ENCODE measurements at places on chromosomes 6 and 20.

- no peak for DNase-seq
These were observed 92.7 kb upstream of the TCF21 start for GRCh38 chr6:133796235-133796634.

DNA sequence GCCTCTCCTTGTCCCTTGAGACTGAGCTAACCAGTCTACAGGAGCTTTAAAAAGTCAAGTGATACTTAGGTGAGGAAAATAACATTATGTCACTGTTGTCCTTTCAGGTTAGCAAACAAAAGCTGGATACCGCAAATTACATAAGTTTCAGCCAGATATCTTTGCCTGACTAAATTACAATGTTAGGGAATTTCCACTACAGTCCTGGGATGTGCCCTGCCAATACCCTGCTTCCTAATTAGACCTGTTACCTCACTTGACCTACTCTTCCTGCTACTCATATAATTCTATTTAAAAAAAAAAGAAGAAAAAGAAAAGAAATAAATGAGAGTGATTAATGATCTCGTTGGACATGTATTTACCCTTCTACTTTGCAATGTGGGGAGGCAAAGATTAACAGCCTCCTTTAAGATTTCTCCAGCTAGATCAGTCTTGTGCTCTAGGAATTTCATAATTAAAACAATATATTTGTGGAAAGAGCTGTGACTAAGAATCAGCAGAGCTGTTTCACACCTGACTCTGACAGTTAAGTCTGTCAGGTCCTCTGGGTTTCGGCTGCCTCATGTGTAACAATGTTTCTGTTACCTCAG lies 318.9 kb downstream of the HDGFL1 start:
- DNase-seq: no peak

DNA sequence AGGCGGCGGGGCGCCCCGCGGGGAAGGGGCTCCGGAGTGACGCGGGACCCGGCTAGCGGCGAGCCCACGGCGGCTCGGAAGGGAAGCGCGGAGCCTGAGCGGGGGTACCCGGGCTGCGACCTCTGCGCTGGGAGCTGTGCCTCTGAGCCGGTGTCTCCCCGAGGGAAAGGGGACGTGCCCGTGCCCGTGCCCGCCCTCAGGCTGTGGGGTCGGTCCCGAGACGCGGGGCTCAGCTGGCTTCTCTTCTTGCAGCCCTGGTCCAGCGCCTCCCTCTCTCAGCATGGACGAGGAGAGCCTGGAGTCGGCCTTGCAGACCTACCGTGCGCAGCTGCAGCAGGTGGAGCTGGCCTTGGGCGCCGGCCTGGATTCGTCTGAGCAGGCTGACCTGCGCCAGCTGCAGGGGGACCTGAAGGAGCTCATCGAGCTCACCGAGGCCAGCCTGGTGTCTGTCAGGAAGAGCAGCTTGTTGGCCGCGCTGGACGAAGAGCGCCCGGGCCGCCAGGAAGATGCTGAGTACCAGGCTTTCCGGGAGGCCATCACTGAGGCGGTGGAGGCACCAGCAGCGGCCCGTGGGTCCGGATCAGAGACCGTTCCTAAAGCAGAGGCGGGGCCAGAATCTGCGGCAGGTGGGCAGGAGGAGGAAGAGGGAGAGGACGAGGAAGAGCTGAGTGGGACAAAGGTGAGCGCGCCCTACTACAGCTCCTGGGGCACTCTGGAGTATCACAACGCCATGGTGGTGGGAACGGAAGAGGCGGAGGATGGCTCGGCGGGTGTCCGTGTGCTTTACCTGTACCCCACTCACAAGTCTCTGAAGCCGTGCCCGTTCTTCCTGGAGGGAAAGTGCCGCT lies 686 bp downstream of the ZGPAT start:
- DNase-seq: no peak

- DNase-seq: no peak
These were observed 48.9 kb downstream of the RNASET2 start for GRCh38 chr6:166907373-166907841.

GRCh38 chr6:47419621-47420020 lies 58.0 kb upstream of the CD2AP start:
- no peak for DNase-seq

GRCh38 chr6:11473008-11473740 lies 64.4 kb upstream of the TMEM170B start:
- DNase-seq: no peak

DNA sequence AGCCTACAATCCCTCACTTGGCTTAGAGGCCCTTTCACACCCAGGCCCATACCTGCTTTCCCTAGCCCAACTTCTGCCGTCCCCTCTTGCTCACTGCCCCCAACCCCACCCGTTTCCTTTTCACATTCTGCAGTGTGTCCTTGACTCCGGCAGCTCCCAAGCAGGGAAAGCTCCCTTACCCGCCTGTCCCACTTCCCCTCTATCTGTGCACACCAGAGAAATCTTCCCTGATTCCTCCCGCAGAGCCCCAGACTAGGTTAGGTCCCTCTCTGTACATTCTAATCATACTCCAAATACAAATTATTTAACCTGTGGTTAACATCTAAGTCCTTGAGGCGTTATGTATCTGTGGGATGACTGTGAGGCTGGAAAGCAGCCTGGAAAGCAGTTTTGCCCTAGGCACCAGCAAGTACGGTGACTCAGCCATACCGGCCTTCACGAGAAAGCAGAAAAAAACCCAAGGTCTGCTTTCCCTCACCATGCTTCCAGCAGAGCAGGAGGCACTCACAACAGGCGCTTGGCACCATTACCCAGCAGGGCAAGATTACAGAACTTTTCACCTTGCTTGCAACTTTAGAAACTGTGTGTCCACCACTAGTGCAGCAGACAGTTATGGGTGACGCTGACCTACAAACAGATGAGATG lies 22.3 kb downstream of the ELOVL5 start:
- no peak for DNase-seq

DNA sequence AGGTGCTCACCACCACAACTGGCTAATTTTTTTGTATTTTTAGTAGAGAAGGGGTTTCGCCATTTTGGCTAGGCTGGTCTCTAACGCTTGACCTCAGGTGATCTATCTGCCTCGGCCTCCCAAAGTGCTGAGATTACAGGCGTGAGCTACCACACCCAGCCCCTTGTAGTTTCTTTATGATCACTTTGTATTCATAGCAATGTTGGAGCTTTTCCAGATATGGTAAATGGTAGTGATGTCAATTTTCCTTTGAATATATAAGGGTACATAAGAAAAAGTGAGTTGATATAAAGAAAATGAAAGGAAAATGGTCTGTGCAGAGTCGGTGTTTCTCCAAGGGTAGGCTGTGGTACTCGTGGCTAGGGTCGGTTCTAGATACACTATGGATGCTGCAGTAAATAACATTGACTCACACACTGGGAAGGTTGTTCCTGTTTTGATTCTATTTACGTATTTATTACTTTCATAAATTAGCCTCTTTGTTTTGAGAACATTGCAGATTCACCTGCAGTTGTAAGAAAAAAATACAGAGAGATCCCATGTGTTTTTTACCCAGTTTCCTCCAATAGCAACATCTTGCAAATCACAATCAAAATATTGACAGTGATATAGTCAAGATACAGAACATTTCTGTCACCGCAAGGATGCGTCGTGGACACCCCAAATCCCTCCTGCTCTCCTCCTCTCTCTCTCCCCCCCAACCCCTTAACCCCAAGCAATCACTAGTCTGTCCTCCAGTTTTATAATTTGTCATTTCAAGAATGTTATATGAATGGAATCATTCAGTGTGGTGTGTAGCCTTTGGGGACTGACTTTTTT lies 2.5 kb downstream of the ZNF831 start:
- no peak for DNase-seq

- no peak for DNase-seq
These were observed 679.7 kb upstream of the EPHA7 start for GRCh38 chr6:94099072-94099471.

DNA sequence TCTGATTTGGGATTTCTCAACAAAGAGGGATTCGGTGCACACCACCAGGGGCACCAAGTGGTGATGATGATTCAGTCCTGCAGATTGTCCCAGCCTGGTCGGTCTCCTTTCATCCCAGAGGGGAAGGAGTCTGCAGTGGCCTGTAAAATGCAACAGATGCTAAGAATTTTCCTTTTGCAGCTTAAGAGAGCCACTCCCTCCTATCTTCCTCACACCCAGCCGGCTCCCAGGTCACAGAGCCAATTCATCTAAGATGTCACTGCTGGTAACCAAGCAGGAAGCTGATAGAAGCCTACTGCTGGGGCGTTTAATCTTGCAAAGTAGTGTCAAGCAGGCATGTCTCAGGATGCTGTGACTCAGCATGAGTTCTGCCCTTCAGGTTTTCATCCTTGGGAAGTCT lies 203.8 kb upstream of the LRFN2 start:
- no peak for DNase-seq

DNA sequence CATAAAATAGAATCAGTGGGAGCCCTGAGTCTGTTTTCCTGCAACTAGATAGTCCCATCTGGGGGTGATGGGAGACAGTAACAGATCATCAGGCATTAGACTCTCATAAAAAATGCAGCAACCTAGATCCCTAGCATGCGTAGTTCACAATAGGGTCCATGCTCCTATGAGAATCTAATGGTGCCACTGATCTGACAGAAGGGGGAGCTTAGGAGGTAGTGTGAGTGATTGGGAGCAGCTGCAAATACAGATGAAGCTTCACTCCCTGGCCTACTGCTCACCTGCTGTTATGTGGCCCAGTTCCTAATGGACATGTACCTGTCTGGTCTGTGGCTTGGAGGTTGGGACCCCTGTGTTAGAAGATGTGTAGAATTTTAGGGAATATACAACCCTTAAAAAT lies 904.5 kb upstream of the EPHA7 start:
- no peak for DNase-seq

DNA sequence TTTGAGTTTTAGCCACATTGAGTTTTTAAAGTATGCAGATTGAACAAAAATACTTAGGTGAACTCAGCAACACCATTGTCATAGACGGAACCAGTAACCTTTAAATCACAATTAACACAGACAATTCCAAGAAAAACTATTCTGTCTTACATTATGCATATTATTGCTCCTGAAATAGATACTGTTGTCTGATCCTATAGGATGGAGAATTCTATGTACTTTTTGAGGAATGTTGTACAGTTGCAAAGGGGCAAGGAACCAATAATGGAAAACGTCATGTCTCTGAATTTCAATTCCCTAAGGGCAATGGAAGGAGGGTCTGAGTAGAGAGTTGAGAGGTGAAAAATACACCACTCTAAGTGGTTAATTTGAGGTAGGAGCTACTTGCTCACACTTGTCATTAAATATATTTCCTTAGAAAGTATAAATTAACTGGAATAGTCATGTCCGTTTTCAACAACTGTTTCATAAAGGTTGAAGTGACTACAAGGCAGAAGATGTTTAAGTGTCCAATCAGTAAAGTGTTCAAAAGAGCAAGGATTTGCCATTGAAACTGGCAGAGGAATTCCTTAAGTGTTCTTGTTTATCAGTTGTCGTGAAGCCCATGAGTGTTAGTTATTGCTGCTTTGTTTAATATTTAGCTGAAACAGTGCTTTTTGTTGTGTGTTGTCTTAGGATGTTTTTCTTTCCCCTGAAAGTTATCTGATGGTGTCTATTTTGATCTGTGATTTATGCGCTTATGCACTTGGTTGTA lies 1.3 kb downstream of the NKAIN2 start:
- no peak for DNase-seq

DNA sequence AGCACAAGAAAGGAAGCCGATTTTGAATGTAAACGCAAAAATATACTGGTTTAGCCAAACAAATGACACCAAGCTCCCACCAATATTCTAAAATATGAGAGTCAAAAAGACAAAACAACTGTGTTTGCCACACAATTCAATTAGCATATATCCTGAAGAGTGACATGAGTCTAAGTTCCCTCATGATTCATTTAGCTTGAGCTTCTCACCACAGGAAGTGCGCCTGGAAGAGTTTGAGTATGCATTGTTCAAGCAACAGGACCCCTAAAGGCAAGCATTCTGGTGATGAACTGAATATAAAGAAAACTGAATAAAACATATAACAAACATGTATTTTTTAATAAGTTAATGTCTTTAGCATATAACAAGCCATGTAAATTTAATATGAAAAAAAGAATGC lies 115.2 kb upstream of the RUNX2 start:
- no peak for DNase-seq

Measured in activated T-cell treated with anti-CD3 and anti-CD28 coated beads for 48 hours (primary cell).